ENCODE measurements at places on chromosomes 16 and 17. TPM values are rescaled to one million over a fixed set of nuclear protein-coding genes. Genes with fewer than 3 reads are reported as not detected.
A peak's percentile ranks its signal among the peaks of the same experiment; 100 is the strongest.

- no peak for DNase-seq
Measured at GRCh38 chr17:13545941-13546340, 55.8 kb downstream of the HS3ST3A1 start.

DNA sequence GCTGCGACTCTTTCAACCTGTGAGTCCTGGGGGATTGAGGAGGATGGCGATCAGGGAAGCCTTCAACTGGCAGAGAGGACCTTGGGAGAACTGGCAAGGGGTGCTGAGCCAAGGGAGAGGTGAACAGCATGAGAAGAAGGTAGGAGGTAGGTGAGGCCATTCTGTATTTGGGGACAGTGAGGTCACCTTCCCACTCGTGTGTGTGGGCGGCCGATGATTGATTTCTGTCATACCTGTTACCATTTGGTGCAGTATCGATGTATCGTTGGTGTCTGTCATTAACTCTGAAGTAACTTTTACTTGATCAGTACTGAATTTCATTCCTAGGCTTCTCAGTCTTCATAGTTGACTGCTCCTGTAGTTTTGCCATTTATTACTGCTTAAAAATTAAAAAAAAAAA, 3.8 kb downstream of the ARSG start:
- DNase-seq = no peak

DNA sequence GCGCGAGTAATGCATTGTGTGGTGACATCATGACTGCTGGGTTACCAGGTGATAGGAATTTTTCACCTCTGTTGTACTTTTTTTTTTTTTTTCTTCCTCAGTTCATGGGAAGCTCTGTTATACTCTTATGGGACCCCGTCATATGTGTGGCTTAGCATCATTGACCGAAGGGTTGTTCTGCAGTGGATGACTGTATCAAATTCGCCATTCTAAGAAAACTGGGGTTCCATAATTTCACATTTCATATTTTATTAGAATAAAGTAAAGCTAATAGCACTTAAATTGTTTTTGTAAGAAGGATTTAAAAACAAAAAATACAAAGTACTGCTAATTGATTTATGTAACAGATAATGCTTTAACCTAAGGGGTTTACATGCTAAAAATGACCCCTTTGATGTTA, 32.0 kb upstream of the MRC2 start:
- DNase-seq = no peak

GRCh38 chr17:3985846-3986245, 21.6 kb upstream of the ATP2A3 start:
- no peak for DNase-seq

DNA sequence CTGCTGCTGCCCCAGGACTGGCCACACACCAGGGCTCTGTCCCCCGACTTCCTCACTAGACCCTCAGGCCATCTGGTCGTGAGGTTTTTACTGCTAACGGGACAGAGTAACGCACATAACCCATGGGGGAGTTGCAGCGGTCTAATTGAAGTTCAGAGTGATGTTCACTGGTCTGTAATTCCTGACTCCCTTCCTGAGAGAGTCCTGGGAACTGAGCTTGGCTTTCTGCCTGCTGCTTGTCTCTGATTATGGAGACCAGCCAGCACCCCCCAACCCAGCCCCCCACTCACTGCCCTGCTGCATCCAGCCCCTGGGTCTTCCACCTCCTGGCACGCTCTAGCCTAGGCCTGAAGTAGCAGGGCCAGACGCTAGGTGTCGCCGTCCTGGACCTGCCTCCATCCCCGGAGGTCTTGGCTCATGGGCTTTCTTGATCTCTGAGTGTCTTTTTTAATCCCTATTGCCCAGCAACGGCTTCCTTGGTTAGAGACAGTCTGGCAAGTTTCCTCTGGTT, 192.9 kb downstream of the CCDC182 start:
- DNase-seq = peak; percentile 57

GRCh38 chr17:77735081-77735565, 223.4 kb upstream of the TNRC6C start:
- DNase-seq = peak; percentile 24

MYH1 gene
- total RNA-seq = 0.93 TPM

- peak; percentile 79 for DNase-seq
Measured at GRCh38 chr17:38667099-38667786, 7.5 kb downstream of the EPOP start.

DNA sequence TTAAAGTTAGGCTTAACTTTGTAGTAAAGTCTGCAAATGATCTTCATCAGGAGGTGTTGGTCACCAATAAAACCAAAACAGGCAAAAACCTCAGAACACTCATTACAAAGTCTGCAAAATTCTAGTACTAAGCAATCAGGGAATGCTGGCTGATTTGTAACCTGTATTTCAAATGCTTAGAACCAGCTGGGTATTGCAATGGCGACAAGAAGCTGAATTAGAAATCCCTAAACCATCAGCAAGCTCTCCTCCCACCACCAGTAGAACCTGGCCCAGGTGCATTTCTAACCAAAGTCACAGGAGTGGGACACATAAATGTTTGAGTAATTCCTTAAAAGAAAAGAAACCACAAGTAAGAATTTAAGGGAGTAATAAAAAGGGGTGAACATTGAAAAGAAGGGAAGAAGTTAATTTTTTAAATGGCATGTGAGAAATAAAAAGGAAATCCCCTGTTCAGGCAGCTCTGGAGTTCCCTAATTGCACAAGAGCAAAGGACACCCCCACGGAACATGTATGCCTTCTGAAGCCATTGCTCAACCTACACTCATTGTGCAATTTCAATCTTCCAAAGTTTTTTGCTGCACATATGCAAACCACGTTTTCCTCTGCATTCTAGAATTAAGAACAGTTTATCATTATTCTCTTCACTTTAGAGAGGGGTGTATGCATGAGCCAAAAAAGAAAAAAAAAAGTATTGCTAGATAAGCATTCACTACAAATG, 102.9 kb downstream of the HIC1 start:
- no peak for DNase-seq

DNA sequence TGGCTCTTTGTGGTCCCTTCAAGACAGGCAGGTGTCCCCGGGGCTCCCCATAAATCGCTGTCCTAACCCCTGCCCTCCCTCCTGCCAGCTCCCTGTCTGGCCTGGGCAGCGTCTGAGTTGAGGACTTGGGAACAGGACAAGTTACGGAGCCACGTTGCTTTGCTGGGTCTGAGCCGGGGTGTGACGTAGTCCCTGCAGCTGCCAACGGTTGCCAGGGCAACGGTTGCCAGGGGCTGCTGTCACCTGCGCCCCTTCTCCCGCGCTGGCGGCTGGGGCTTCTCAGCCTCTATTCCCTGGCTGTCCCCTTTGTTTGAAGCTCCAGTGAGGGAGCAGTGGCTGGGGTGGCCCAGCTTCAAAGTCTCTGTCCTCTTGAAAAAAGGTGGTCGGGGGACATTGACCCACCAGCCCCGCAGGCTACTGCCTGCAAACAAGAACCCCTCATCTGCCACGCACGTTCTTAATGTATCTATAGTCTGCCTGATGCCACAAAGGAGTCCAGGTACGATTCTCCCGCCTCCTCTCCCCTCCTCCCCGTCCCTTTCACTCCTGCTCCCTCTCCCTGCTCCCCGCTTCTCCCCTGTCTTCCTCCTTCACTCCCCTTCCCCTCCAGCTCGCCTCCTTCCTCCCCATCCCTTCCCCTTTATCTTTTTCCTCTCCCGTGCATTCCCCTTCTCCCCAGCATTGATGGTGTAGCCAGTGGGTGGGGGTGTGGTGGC, 10.9 kb downstream of the ADGRG1 start:
- peak; percentile 67 for DNase-seq

CTRB1 gene
- total RNA-seq = not detected

KRTAP4-6 gene
- total RNA-seq = not detected

TMEM107 gene
- 17.2 TPM for total RNA-seq

GINS3 gene
- 16.7 TPM for total RNA-seq

DNA sequence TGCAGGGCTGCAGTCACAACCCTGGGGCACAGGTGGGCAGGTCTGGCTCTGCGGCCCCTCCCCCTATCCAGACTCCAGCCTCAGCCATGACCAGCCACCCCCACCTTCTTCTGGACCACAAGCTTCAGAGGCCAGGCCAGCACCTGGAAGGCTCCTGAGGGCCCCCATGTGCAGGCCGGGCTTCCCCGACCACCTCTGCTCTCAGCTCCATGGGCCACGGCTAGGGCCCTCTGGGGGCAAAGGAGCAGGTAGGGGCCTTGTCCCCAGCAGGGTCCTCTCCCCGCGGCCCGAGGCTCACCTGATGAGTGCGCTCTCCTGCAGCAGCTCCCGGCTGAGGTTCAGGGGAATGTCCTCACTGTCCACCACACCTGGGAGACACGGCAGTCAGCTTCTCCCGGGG, 16.9 kb downstream of the DNASE1 start:
- no peak for DNase-seq

DNA sequence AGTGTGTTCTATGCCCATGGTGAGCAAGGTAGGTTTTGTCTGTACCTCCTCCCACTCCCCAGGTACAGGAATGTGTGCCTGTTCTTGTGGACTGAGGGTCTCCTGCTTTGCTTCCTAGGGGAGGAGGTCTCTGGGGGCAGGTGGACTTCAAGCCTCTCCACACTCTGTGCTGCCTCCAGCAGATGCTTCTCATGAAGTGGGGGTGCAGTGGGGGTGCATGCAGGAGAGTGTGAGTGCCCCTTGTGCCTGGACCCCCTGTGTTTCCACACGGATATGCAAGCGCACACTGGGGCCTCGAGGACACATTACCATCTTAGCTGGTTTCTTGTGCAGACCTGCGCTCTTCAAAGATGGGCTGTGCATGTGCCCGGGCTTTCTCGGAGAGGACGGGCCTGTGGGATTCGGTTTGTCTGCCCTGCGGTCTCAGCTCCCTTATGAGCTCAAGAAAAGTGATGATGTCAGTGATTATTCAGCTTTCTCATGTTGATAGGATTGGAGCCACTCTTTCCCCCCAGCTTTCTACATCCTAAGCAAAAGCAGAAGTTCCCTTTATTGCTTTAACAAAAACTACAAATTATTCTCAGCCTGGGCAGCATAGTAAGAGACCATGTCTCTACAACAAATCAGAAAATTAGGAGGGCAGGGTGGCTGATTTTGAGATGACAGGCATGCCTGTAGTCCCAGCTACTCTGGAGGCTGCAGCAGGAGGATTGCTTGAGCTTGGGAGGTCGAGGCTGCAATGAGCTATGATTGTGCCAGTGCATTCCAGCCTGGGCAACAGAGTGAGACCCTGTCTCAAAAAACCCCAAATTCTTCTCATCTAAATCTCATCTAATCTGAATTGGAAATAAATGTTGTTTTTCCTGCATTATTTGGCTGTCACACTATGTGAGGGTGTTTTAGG, 86.8 kb downstream of the RPTOR start:
- DNase-seq = no peak

DNA sequence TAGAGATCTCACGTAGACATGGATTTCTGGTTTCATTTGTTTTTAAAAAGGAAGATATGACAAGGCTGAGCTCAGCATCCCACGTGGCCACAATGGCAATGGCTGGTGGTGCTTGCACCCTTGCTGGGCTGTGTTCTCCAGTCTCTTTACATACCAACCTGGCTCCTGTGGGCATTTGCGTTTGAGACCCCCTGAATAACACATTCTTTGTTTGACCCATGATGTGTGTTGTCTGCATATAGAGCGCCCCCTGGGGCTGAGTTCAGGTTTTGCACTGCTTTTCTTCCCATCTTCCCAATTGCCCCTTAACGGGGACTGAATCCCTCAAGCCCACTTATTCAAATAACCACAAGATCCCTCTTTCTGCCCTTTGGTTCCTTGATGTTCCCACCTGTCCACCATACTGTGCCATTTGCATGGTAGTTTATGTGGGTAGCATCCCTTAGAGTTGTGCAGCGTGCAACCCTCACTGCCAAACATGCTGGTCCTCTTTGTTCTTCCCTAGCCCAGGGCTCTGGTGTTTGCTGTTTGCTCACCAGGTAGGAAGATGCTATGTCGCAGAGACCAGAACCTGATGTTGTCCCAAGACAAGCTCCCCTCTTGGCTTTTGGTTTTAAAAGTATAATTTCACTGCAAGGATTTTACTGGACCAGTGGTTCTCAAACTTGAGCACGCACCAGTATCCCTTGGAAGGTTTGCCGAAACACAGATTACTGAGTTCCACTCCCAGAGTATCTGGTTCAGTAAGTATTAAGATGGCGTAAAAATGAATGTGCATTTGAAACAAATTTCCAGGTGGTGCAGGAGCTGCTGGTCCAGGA, 38.5 kb upstream of the NKD1 start:
- DNase-seq = peak; percentile 57

DNA sequence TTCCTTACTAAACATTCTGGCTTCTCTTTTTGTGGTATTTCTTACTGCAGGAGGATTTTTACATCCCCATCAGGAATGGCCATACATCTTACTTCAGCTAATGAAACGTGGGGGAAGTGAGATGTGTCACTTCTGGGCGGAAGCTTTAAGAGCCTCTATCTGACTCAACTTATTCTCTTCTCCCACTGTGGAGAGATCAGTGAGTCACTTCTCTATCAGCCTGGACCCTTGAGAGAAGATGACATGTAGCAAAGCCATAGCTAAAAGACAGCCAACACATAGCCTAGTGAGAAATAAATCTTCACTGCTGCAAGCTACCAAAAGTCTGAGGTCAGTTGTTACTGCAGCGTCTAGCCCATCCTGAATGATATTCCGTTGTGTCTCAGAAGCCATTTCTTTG, 1066.7 kb upstream of the RBFOX1 start:
- DNase-seq = no peak

TBC1D3D gene
- not detected for total RNA-seq

CDRT15 gene
- total RNA-seq = 8.1 TPM

TMEM100 gene
- total RNA-seq = 4.4 TPM

- no peak for DNase-seq
Measured at GRCh38 chr17:66776999-66777688, 57.8 kb upstream of the CACNG5 start.

USP43 gene
- total RNA-seq = 6.4 TPM

DNA sequence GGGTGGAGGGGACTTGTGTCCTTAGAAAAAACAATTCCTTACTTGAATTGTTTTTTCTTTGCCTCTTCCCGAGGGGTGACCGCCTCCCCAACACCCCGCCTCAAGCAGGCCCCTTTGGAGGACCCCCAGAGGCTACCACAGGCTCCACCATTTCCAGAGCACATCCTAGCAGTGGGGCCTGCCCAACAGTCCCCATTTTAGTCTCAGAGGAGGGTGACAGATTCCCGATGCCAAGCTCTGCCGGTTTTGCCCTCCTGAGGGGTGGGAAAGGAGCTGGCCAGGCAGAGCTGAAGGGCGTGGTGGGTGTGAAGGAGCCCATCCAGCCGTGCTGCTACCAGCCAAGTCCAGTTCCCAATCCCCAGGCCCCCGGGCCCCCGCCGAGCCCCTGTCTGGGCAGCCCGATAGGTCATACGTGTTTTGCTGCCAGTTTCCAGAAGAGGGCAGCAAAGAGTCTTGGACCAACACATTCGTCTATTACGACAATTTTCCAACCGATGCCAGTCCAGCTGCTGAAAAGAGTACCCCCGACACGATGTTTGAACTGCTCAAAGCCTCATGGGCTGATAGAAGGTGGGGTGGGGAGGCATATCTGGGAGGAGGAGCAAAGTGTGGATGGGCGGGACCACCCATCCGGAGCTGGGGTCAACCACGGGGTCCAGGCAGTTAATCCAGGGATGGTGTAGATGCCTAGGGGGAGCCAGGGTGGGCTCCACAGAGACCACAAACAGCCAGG, 18.8 kb upstream of the GAA start:
- peak; percentile 80 for DNase-seq

- DNase-seq = no peak
Measured at GRCh38 chr16:58333985-58334384, 39.2 kb upstream of the PRSS54 start.

- DNase-seq = no peak
Measured at GRCh38 chr17:81499601-81499970, 13.0 kb downstream of the ACTG1 start.
